ENCODE measurements at places on chromosomes 4 and X. TPM values are rescaled to one million over a fixed set of nuclear protein-coding genes. Genes with fewer than 3 reads are reported as not detected.

The RBM41 gene
- 11.8 TPM for total RNA-seq

The FRAS1 gene
- 5.0 TPM for total RNA-seq

The ESX1 gene
- not detected for total RNA-seq

The CLDN34 gene
- not detected for total RNA-seq

The CHIC1 gene
- total RNA-seq = 7.5 TPM

The USP26 gene
- not detected for total RNA-seq

The CPE gene
- 1.3 TPM for total RNA-seq

The STK32B gene
- 3.3 TPM for total RNA-seq

The AMOT gene
- total RNA-seq = 1.1 TPM

The JCHAIN gene
- 6.7 TPM for total RNA-seq

The ASMT gene
- not detected for total RNA-seq

The ODAPH gene
- not detected for total RNA-seq

The GLRB gene
- total RNA-seq = 10.2 TPM

The PABPC1L2B gene
- not detected for total RNA-seq

The LAMTOR3 gene
- total RNA-seq = 19.5 TPM

The SPINK2 gene
- total RNA-seq = not detected

The GPC4 gene
- 0.83 TPM for total RNA-seq

The ADH7 gene
- not detected for total RNA-seq

The ADH6 gene
- not detected for total RNA-seq

The PCDH7 gene
- 52.8 TPM for total RNA-seq

The RS1 gene
- not detected for total RNA-seq

The CXorf49 gene
- total RNA-seq = not detected

The SLC9B1 gene
- 0.83 TPM for total RNA-seq

The PDGFC gene
- total RNA-seq = 31.6 TPM

The ADH1C gene
- total RNA-seq = 1.5 TPM

The GSPT2 gene
- 4.6 TPM for total RNA-seq

The DOCK11 gene
- total RNA-seq = 30.7 TPM

The SPANXN4 gene
- total RNA-seq = not detected

The PLP1 gene
- 0.18 TPM for total RNA-seq

The XAGE1B gene
- total RNA-seq = not detected

The GLRA2 gene
- total RNA-seq = not detected

The FAM47A gene
- not detected for total RNA-seq

The VSIG1 gene
- total RNA-seq = under 0.01 TPM

The PCDH19 gene
- total RNA-seq = under 0.01 TPM

The GPAT3 gene
- total RNA-seq = 7.7 TPM

The ARR3 gene
- total RNA-seq = not detected

The GPR50 gene
- not detected for total RNA-seq

The PDE5A gene
- 134 TPM for total RNA-seq

The LRCH2 gene
- 14.2 TPM for total RNA-seq

The MAGEA4 gene
- not detected for total RNA-seq

The GPRASP1 gene
- 4.0 TPM for total RNA-seq

Measured in smooth muscle cell of bladder (primary cell).